ENCODE measurements at places on chromosomes 12 and 14. TPM values are rescaled to one million over a fixed set of nuclear protein-coding genes. Genes with fewer than 3 reads are reported as not detected.

CEBPE gene
- total RNA-seq, result not detected

FOXN4 gene
- 0.08 TPM for total RNA-seq

LPAR5 gene
- total RNA-seq, result 0.71 TPM

CCDC196 gene
- total RNA-seq, result not detected

BCAT1 gene
- 13.1 TPM for total RNA-seq

SYT10 gene
- not detected for total RNA-seq

CD163 gene
- not detected for total RNA-seq

LTB4R2 gene
- 3.4 TPM for total RNA-seq

PTPN11 gene
- total RNA-seq, result 72.7 TPM

CELA1 gene
- total RNA-seq, result not detected

BRAP gene
- 13.8 TPM for total RNA-seq

CDCA3 gene
- 77.6 TPM for total RNA-seq

Measured in A549 treated with dexamethasone at 1 μM for 4 hours (cell line).